ENCODE measurements at places on chromosomes 5 and 9. TPM values are rescaled to one million over a fixed set of nuclear protein-coding genes. Genes with fewer than 3 reads are reported as not detected.

Gene TEK
- 13.6 TPM for total RNA-seq

DNA sequence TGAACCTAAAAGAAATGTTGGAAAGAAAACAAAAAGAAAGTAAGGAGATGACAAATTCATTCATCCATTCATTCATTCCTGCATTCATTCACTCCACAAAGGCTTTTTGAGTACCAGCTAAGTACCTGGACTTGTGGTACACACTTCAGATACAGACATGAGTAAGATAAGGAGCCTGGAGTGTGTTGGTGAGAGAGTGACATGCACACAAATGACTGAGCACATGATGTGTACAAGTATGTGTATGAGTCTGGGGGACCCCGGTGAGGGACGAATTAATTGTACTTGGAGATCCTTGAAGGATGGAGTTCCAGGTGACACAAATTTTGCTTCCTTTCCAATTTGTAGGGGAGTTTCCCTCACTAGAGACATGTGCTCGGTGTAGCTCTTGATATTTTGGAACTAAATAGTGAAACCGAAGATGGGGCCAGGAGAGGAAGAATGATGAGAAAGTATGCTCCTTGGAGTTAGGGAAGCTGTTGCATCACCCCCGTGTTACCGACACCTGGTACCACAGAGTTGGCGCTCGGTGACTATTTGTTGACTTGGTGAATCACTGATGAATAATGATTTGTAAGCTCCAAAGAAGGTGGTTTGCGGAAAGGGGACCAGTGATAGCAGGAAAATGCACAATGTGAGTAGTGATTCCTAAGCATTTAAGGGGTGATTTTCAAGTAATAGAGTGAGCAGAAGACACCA, 509.8 kb downstream of the CCDC171 start:
- no peak for DNase-seq

Gene DIRAS2
- total RNA-seq: not detected

DNA sequence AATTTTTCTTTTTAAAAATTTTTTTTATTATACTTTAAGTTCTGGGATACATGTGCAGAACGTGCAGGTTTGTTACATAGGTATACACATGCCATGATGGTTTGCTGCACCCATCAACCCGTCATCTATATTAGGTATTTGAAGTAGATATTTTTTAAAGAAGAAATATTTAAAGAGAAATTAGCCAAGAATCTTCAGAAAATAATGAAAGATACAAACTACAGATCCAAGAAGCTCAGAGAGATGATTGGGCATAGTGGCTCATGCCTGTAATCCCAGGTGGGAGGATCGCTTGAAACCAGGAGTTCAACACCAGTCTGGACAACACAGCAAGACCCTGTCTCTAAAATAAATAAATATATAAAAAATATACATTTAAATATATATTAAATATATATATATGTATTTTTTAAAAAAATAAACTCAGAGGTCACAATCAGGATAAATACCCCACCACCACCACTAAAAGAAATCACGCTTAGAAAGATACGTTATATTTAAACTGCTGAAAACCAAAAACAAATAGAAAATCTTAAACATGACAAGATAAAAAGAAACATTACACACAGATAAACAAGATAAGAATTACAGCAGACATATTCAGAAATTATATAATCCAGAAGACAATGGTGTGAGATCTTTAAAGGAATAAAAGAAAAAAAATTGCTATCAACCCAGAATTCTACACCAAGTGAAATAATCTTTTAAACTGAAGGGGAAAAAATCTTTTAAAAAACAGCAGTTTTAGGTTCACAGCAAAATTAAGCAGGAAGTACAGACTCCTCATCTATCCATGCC, 57.5 kb downstream of the CSF2 start:
- no peak for DNase-seq

DNA sequence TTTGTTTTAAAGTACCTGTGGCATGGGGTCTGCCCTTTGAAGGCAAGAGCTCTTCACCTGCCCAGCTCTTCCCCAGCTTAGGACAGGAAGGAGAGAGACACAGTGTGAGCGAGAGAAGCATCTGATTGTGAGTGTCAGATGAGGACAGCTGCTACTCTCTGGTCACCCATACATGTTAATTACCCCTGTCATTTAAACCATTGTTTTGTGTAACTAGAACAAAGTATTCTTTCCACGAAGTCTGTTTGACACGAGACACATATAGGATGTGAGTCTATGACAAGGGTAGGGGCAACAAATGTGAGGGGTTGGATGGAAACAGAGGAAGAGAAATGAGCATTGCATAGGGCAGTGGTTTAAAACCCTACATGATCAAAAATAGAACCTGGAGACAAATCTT, 3.0 kb upstream of the CD274 start:
- no peak for DNase-seq

- DNase-seq: no peak
These were observed 40.2 kb downstream of the RCL1 start for GRCh38 chr9:4832786-4833579.

DNA sequence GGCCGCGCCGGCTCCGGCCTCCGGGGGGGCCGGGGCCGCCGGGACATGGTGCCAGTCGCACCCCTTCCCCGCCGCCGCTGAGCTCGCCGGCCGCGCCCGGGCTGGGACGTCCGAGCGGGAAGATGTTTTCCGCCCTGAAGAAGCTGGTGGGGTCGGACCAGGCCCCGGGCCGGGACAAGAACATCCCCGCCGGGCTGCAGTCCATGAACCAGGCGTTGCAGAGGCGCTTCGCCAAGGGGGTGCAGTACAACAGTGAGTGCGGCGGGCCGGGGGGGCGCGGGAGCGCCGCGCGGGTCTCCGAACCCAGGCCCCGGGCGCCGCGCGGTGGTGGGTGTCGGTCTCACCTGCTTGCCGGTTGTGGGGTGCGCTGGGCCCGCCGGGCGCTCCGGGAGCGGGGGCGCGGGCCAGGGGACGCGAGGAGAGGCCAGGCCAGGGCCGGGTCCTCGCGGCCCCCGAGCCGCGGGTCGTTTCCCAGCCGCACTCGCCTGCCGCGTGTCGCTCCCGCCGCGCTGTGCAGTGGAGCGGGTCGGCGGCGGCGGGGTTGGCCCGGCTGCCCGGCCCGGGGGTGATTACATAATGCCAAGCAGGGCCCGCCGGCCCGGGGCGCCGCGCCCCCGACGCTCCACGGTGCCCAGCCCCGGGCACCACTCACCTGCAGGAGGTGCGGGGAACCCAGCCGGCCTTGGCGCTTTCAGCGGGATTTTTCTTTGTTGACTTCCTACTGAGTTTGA, 492 bp downstream of the RABL6 start:
- DNase-seq: no peak

GRCh38 chr5:71957292-71957898, 149.9 kb upstream of the MAP1B start:
- DNase-seq: peak; percentile 78

Gene GLDC
- total RNA-seq: not detected

DNA sequence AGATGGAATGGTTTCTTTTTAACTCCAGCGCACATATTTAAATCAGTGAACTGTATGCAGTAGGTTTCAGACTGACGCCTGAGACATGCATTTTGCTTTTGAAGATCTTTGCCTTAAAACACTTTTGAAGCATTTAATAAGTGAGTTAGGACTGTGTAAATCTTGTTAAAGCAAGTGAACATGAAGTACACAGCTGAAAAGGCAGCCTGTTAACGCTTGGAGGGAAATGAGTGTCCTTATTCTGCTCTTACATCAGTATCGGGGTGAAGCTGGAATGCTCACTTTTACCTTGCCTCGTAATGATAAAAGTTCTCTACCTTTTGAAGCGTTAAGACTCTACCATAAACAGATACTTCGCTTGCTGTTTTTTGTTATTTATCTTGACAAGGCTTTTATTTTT, 552.2 kb downstream of the ZNF608 start:
- no peak for DNase-seq

Gene PALM2AKAP2
- 6.6 TPM for total RNA-seq

- no peak for DNase-seq
These were observed 11.4 kb downstream of the FOXE1 start for GRCh38 chr9:97864396-97864795.

GRCh38 chr5:50968356-50969149, 302.1 kb downstream of the PARP8 start:
- DNase-seq: no peak

DNA sequence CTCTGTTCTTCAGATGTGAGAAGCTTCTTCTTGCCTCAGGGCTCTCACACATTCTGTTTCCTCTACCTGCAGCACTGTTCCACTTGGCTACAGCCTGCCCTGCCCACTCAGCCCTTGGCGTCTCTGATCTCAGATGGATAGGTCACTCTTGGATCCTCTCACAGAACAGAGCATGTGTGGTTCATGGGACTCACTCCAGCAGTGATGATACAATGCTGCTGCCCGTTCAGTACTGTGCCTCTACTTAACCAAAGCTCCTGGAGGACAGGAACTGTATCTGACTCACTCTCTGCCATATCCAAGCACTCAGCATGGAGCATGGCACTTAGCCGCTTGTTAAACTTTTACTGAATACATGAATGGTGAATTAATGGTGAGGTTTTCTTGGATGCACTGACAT, 3.4 kb upstream of the SPINK4 start:
- DNase-seq: no peak

Gene VPS13A
- total RNA-seq: 47.7 TPM

DNA sequence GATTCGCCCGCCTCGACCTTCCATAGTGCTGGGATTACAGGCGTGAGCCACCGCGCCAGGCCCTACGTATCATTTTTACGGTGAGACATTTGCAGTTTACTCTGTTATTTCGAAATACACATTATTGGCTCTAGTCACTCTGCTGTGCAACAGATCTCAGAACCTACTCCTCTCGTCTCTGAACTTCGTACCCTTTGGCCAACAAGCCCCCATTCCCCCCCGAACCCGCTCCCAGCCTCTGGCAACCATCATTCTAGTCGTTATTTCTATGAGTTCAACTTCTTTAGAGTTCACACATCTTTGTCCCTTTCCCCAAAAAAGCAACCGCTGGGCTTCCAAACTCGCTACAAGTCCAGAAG, 735 bp downstream of the PTGR1 start:
- no peak for DNase-seq

GRCh38 chr9:7325995-7326394, 473.6 kb downstream of the DMAC1 start:
- DNase-seq: no peak

GRCh38 chr5:180111273-180112002, 39.9 kb upstream of the RNF130 start:
- DNase-seq: no peak

- DNase-seq: no peak
These were observed 42.5 kb downstream of the RALGPS1 start for GRCh38 chr9:126956917-126957686.

DNA sequence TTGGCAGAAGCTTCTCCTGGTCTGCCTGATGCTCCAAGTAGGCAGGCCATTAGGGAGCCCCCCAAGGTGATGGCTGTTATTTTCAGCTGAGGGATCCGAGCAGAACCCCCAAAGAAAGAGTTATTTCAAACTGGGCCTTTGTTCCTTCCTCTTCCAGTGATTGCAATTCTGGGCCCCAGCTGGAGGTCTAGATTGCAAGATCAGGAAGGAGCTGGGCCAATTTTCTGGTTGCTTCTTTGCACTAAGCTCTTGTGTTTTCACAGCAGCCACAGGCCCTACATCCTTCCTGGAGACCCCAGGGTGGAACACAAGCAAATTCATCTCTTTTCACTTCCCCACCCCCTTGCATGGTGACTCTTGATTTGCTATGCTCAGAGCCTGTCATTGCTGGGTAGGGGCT, 215.0 kb downstream of the SEMA6A start:
- DNase-seq: no peak

- DNase-seq: no peak
These were observed 10.6 kb downstream of the IL9 start for GRCh38 chr5:135885031-135885430.

- DNase-seq: no peak
These were observed 368.9 kb downstream of the TMEM161B start for GRCh38 chr5:87899721-87900131.

DNA sequence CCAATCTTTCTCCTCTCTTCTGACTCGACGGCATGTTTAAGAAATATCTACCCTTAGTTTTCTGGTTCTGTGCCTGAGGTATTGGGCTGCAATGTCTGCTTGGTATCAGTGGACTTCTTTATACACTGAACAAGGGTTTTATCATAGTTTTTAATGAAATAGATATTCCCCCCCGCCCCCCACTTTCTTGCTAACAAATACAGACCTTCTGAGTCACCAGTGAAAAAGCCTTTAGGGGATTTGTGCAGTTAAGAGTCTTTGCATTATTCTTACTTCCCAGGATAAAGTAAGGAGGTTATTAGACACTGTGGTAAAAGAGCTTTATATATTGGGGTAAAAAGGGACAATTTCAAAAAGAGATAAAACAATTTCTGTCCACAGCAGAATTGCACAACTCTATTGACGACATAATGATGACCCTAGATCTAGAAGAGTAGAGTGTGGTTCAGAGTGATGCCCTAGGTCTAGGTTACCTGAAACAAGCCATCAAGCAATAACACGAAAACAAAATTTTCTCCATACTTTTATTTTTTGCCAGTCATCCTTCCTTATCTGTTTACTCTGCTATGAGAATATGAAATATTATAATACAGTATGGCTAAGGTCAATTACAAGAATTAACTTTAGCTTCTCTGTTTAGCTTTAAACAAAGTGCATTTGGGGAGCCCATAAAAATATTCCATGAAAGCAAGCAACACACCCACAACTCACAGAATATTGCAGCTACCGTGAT, 110.7 kb downstream of the PLK2 start:
- DNase-seq: no peak

GRCh38 chr9:131555841-131556673, 10.7 kb downstream of the PRRT1B start:
- no peak for DNase-seq

DNA sequence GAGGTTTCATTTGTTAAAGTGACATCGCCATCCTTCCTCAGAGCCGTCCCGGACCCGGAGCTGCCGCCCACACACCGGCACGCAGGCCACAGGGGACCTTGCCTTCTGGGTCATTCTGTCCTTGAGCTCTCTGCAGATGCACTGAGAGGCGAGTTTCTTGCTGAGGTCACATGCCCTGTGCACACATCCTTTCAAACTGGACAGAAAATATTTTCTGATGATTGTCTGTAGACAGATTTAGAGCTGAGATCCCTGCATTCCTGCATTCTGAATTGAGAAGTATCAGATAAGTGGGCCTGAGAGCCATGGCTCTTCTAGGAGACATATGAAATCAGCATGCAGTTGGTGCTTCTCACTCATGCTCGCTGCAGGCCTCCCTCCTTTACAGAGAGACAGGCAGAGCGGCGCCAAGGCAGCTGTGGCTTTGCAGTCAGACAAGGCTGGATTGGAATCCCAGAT, 25.4 kb downstream of the BOD1 start:
- no peak for DNase-seq

- no peak for DNase-seq
These were observed 87.5 kb downstream of the SCAMP1 start for GRCh38 chr5:78447775-78448424.

- DNase-seq: no peak
These were observed 356.0 kb upstream of the SEMA6A start for GRCh38 chr5:116930616-116931015.

Gene RIC1
- 54.2 TPM for total RNA-seq

- no peak for DNase-seq
These were observed 12.5 kb downstream of the ZNF366 start for GRCh38 chr5:72494623-72495124.

Gene IL4
- not detected for total RNA-seq

Gene ZMYND19
- total RNA-seq: 12.3 TPM

Gene PCDHB13
- 8.1 TPM for total RNA-seq

Gene DDX31
- total RNA-seq: 6.6 TPM
